ENCODE measurements at places on chromosomes 2 and 18.

DNA sequence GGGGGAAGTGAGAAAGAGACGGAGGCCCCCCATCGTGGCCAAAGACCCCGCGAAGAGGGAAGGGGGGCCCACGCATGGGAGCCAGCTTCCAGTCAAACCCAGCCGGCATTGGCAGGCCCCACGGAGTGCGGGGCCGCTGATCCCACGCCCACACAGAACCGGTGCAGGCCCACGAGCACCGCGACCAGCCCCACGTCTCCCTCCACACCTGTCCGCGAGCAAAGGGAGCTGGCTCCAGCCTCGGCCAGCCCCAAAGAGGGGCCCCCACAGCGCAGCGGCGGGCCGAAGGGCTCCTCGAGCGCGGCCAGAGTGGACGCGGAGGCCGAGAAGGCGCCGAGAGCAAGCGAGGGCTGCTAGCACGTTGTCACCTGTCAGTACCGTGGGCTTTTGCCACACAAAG lies 125.0 kb upstream of the TWIST2 start:
- no peak for DNase-seq

GRCh38 chr2:174208026-174208425 lies 40.3 kb downstream of the OLA1 start:
- no peak for DNase-seq

- DNase-seq = no peak
These were observed 121.0 kb downstream of the KLHL29 start for GRCh38 chr2:23505984-23506380.

- DNase-seq = no peak
These were observed 648.9 kb upstream of the SALL3 start for GRCh38 chr18:78330766-78331165.

- no peak for DNase-seq
These were observed 753.9 kb downstream of the SUCLG1 start for GRCh38 chr2:83705146-83705545.

- no peak for DNase-seq
These were observed 1526.7 kb downstream of the LRP1B start for GRCh38 chr2:140604096-140604495.

DNA sequence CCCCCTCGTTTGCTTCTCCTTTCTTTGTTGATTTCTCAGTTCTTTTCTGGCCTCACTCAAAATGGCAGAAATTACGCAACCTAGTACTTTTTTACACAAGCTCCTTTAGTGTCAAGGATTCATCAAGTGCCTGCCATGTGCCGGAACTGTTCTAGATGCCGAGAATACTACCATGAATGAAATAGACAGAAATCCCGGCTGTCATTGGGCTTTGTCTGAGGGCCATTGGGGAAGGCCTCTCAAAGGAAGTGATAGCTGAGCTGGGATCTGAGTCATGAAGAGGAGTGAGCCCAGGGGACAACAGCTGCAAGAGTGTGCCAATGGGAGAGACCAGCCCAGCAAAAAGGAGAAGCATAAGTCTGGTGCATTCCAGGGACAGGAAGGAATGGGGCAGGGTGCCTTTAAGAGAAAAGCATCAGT lies 34.3 kb upstream of the PPP1CB start:
- peak; percentile 93 for DNase-seq

DNA sequence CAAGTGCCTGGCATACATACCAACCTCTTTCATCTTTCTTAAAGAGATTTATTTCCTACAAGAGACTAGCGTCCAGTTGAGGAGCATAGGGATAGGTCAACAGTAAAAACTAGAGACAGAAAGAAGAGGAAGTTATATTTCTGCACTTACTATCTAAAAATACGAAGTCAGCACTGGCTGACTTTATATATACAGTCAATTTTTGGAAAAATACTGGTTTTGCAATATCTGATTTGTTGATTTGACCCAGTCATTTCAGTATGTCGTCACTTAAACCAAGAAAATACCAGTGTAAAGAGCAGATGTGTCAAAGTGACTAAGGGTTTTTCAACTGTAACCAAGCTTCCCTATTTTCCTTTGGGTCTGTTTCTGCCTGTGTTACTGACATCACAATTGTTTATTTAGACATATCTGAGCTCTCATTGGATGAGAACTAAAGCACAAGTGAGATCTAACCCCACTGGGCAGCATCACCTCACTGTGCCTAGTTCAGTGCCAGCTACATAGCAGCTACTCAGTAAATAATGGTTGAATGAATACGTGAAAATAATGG lies 23.0 kb downstream of the CYTIP start:
- peak; percentile 34 for DNase-seq

GRCh38 chr2:8300216-8300615 lies 381.6 kb upstream of the ID2 start:
- DNase-seq = no peak

DNA sequence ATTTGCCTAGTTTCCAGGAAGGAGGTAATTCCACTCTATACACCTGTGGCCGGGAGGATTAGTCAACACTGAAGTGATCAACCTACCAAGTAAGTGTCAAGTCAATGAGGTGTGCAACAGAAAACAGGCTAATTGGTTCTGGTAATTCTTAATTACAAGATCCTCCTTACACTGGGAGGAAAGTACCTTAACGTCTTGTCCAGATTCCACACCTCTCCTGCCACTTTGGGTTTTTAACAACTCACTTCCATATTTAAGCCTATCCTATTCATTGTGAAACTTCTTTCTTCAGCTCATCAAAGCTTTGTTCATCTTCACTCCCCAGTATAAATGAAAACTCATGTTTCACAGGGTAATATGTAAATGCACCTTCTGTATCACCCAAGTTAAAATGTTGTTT lies 22.0 kb upstream of the MAP4K4 start:
- DNase-seq = no peak

GRCh38 chr2:18299423-18300212 lies 260.8 kb downstream of the RDH14 start:
- DNase-seq = no peak

- DNase-seq = no peak
These were observed 1.5 kb upstream of the DGUOK start for GRCh38 chr2:73925033-73925704.

DNA sequence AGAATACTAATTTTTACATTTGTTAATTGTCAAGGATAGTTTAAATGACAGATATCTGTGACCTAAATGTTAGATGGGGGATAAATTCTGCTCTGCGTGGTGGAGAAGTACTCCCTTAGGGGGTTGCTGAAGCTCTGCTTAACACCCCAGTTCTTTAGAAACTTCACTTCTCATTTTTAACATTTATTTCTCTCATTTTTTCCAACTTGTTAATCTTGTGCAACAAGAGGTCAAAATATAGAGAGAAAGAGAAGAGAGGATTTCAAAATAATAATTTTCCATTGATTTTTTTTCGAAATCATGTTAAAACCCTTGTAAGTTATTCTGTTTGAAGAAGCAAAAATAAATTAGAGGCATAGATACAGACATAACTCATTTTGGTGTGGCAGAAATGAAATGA lies 61.3 kb upstream of the SLC8A1 start:
- DNase-seq = no peak

DNA sequence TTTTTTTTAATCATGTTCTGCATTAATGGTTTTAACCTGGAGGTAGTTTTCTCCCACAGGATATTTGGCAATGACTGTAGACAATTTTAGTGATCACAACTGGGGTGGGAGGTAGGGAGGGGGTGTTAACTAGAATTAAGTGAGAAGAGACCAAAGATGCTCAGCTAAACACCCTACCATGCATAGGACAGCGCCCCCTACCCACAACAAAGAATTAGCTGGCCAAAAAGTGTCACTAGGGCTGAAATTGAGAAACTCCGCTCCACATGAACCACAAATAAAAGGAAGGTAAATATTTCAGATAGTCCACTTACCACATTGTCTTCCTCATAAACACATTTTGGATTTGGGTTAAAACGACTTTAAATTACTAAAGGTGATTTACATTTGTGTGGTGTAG lies 942.6 kb downstream of the SUCLG1 start:
- DNase-seq = no peak

DNA sequence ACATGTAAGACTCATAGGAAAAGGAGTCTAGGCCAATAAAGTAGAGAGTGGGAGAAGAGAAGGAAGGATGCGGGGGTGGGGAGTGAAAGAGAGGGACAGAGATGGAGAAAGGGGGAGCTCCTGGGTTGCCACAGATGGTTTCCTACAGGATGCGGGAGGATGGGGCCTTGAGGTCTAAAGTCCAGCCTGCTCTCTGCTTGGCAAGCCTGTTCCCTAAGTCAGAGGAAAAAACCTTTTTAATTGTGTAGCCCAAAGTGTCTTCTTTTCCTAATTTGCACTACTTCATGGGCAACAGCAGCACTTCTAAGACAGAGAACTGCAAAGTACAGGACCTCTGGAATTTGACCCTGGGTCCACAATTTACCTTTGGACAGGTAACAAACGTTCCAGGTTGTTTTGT lies 1.4 kb upstream of the FAM110C start:
- no peak for DNase-seq

- no peak for DNase-seq
These were observed 74.5 kb downstream of the EPB41L3 start for GRCh38 chr18:5469340-5469739.

DNA sequence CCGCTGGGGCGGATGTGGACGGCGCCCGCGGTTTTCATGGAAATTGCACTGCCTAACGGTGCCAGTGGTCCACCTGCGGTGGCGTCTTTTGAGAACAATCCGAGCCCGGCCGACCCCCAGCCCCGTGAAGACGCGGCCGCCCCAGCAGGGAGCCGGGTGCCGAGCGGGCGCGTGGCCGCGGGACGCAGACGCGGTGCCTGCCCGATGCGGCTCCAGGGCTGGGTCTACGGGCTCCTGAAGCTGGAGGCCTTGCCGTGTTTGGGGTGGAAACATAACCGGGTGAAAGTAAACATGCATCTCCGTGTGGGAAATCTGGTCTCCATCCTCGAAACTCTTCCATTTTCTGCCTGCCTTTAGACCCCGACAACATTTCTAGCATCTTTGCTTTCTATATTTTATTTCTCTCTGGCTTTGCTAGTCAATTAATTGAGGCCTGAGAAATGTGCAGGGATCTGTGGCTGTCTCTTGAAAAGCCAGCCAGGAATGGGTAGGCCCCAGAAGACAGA lies 572 bp downstream of the INPP4A start:
- peak; percentile 91 for DNase-seq

DNA sequence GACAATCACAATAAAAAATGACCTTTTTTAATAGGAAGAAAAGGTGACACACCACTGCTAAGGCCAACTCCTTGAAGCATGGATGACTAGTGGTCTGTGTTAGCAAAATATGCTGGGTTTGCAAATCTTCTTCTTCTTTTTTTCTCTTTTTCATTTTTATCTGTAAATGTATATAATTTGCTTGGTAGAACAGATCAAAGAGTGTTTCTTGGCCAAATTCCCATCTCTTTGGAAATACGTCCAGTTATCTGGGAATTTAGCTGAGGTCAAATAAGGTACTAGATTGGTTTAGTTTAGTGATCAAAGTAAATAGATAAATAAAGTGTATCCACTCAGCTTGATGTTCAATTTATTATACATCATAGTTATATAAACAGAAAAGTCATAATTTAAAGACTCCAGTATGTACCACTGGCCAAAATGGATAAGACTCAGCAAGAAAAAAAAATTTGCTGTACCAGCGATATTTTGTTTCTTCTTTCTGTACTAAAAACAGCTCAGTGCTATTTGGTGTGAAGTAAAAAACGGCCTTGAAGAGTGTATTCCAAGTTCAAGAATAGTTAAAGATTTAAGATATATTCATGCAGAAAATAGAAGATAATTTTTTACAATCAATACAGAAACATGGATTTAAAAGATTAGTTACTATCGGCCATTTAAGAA lies 738.6 kb upstream of the PIK3C3 start:
- DNase-seq = no peak

DNA sequence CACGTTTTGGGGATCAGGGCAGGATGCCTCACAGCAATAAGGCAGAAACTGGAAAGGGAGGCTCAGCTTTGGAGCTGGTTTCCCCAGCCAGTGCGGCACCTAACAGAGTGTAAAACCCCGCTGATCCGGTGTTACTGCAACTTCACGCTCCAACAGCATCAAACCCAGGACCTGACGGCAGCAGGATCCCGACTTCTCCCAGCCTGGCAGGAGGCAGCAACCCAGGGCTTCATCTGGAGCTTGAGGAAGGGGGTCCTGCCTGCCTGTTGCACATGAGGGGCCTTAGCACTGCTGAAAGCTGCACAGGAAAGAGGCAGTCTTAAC lies 209.8 kb downstream of the MGAT5 start:
- no peak for DNase-seq

DNA sequence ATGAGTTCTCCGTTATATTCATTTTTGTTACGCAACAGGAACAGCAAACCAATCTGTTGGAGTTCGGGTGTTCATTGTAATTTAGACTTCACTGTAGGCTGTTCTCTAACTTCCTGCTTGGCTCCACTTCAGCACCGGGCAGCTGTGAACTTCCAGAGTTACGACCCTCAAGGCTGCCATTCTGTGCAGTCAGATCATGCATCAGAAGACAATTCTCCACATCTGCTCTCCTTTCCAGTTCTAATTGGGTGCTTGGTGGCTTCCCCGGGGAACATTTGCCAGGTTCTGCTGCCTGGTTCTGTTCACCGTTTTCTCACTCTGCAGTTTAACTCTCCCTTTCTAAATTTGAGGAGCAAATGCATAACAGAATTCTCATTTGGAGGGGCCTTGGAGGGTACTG lies 237.7 kb downstream of the NYAP2 start:
- no peak for DNase-seq

DNA sequence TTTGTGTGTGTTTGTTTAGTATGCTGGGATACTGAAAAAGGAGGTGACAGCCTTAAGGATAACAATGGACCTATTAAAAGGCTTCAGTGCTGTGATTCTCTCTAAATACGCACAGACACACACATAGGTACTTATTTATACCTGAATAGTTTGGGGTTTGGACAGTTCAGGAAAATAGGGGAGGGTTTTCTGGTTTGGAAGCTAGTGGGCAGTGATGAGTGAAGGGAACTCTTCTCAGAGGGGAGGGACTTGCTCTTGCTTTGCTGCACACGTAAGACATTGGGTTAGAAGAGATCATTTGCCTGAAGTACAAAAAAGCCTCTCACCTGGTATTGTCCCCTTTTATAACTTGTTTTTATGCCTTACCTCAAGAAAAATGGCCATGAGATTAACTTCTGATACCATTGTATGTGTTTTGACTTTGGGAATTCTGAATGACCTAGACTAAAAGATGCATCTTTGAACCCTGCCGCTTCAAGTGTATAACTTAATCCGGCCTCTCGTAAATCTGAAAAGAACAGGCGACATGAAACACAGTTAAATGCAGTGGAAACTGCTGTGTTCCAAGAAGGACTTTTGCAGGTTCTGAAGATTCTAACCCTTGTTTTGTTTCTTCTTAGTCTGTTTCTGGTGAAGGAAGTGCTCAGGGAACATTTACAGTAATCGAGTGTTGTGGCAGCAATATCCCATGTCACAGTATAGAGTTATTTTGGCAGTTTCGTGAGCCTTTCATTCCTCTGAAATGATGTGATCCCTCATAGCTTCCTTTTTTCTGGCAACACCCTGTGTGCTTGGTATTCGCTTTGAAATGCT lies 2.5 kb downstream of the CRIM1 start:
- no peak for DNase-seq

Data from osteoblast (primary cell).